T-helper 17 cell (primary cell): ENCODE measurements at places on chromosomes 5 and 9. TPM values are rescaled to one million over a fixed set of nuclear protein-coding genes. Genes with fewer than 3 reads are reported as not detected.

- peaks cover 2% of the 10 kb centered on the region for H3K36me3 ChIP-seq
- H3K27ac ChIP-seq, result no peak overlapping the region
- no peak for DNase-seq
- H3K27me3 ChIP-seq, result no peaks in the 10 kb centered on the region
Measured at GRCh38 chr5:111422747-111423720, 89.3 kb downstream of the STARD4 start.

GRCh38 chr5:100690036-100690560, 154.9 kb downstream of the FAM174A start:
- H3K4me1 ChIP-seq, result peaks cover 5% of the 10 kb centered on the region
- no peaks in the 10 kb centered on the region for H3K36me3 ChIP-seq
- peaks cover 4% of the 10 kb centered on the region for H3K27me3 ChIP-seq
- H3K4me3 ChIP-seq, result no peak overlapping the region

The DMGDH gene
- total RNA-seq, result 1.0 TPM

GRCh38 chr5:127206320-127207113, 84.1 kb upstream of the MEGF10 start:
- no peak overlapping the region for H3K27ac ChIP-seq
- no peak overlapping the region for H3K4me3 ChIP-seq
- DNase-seq, result no peak
- H3K36me3 ChIP-seq, result no peaks in the 10 kb centered on the region

DNA sequence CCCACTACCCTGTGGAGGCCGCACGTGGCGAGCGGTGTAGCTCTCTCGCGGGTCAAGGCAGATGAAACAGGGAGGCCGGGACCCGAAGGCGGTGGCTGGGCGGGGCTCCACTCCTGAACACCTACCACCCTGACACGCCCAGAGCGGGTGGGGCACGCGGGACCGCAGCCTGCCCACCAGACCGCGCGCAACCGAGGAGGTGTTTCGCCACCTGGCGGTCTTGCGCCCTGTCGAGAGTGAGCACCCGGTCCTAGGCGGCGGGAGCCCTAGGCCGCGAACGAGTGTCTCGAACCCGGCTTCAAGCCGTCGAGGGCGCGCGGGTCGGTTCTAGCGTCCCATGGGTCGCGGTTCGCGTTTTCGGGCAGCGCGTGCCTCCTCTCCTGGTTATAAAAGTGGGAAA, 2.2 kb upstream of the EXOSC3 start:
- peaks cover 7% of the 10 kb centered on the region for H3K27me3 ChIP-seq
- no peak for DNase-seq
- peaks cover 24% of the 10 kb centered on the region for H3K4me1 ChIP-seq
- peaks cover 10% of the 10 kb centered on the region for H3K36me3 ChIP-seq
- no peak overlapping the region for H3K4me3 ChIP-seq

The PTPA gene
- total RNA-seq, result 50.0 TPM

DNA sequence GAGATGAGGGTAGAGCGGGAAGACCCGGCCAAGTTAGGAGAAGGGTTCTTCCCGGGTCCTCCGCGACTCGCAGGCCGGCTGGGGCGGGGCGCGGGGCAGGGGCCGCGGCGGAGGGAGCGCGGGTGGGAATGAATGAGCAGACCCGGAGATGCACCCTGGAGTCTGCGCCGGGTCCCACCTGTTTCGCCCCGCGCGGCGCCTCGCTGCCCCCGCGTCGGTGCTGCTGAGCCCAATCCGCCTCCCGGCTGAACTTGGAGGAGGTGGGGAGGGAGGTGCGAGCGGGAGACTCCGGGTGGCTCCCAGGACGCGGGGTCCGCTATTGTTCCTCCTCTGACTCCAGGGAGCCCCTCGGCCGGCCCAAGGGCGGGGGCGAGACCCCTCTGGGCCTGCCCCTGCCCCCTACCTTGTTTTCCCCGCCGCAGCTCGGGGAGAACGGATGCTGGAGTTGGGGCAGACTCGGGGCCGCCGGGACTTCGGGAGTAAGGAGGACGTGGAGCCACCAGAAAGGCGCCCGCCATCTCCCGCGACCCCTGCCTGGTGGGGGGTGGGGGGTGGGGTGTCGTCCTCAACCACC, 659 bp downstream of the RAI14 start:
- peaks cover 25% of the 10 kb centered on the region for H3K27me3 ChIP-seq
- peak overlapping the region; percentile 82 for H3K4me3 ChIP-seq
- no peak for DNase-seq
- H3K27ac ChIP-seq, result no peak overlapping the region
- peaks cover 24% of the 10 kb centered on the region for H3K4me1 ChIP-seq

DNA sequence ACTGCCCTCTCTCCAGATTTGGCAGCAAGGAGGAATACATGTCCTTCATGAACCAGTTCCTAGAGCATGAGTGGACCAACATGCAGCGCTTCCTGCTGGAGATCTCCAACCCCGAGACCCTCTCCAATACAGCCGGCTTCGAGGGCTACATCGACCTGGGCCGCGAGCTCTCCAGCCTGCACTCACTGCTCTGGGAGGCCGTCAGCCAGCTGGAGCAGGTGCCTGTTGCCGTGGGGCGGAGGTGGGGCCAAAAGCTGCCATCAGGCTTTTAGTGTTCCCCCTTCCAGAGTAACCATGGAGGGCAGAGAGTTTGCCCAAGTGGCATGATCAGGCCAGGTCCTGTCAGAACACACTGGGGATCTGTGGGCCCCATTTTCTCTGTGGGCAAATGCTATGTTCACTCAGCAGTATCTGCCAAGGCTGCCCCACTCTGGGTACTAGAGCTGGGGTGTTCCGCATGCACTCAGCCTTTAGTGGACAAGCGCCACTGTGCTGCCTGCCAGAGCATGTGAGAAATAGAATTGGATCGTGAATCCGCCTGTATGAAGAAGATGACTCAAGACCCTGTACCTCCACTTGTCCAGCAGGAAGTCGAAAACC, 117.1 kb downstream of the DAB2IP start:
- H3K27me3 ChIP-seq, result peaks cover 22% of the 10 kb centered on the region
- no peak overlapping the region for H3K27ac ChIP-seq
- no peaks in the 10 kb centered on the region for H3K36me3 ChIP-seq
- H3K4me3 ChIP-seq, result no peak overlapping the region

DNA sequence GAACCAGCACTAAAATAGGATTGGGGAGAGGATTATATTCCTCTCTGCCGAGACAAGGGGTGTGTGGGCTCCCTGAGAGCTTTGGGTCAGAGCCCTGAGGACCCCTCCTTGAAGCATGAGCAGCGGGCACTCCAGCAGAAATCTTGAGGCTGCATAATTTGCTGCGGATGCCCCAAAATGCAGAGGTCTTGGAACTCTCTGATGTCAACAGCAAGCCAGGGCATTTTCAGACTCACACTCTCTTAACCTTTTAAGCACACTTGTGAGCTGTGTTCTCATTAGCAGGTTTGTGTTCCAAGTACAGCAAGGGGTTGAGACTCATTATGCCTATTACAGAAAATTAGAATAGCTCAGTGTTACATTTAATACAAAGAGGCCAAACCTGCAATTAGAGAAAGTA, 513.0 kb upstream of the ADAMTS16 start:
- H3K36me3 ChIP-seq, result no peaks in the 10 kb centered on the region
- no peak for DNase-seq

The SUSD3 gene
- total RNA-seq, result 62.3 TPM

The SLC36A1 gene
- 5.9 TPM for total RNA-seq

The PCSK1 gene
- total RNA-seq, result not detected

The PTBP3 gene
- total RNA-seq, result 140 TPM

The ANKRD55 gene
- total RNA-seq, result 2.3 TPM

DNA sequence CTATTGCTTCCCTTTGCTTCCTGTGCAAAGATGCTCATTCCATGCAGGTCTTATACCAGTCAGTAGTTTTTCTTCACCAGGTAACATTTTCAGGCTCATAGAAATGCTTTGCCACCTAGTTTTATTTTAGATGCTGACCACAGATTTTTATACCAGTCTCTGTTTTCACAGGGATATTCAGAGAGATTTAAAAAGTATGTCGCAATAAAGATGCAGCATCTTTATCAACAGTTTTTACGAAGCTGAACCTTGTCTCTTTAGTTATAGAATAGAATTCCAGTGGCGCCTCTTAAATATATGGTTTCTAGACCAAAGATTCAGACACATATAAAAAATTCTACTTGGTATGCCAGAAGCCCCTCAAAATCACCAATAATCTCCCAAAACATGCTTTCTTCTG, 155.7 kb upstream of the PCSK5 start:
- no peak overlapping the region for H3K4me3 ChIP-seq
- H3K27ac ChIP-seq, result no peak overlapping the region
- no peaks in the 10 kb centered on the region for H3K36me3 ChIP-seq
- H3K27me3 ChIP-seq, result peaks cover 5% of the 10 kb centered on the region
- no peak for DNase-seq
- H3K4me1 ChIP-seq, result no peaks in the 10 kb centered on the region

GRCh38 chr5:142287973-142288313, 36.9 kb downstream of the SPRY4 start:
- no peak for DNase-seq
- peaks cover 16% of the 10 kb centered on the region for H3K4me1 ChIP-seq
- no peaks in the 10 kb centered on the region for H3K27me3 ChIP-seq

DNA sequence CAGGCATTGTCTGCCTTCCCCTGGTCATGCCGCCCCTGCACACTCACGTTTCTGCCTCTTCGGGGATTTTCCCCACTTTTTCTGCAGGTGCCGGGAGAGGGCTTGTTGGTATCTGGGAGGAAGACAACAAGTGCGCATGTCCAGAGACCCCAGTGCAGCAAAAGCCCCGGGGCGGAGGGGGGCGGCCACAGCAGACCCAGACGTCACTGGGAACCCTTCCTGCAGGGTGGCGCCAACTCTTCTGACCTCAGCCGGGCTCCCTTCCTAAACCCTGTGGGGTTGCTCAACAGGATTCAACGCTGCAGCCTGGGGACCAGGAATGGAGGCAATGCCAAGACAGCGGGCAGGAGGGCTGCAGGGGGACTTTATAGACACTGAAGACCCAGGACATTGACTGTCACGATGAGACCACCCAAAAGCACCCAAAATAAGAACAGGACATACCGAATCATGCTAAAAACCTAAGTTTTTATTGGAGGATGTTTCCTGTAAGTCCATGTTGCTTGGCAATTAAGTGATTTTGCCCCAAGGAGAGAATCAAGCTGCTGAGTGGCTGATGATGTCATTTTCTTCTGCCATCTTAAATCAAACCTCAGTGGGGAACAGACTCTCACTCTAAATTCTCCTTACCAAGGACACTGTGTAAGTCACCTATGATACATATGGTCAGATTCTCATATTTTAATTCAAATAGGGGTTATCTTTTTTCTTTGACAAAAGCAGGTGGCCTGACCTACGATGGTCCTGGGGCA, 62.9 kb upstream of the SIMC1 start:
- peaks cover 3% of the 10 kb centered on the region for H3K36me3 ChIP-seq
- no peak overlapping the region for H3K4me3 ChIP-seq
- peaks cover 15% of the 10 kb centered on the region for H3K4me1 ChIP-seq
- H3K27ac ChIP-seq, result no peak overlapping the region

The PPP3R2 gene
- not detected for total RNA-seq

DNA sequence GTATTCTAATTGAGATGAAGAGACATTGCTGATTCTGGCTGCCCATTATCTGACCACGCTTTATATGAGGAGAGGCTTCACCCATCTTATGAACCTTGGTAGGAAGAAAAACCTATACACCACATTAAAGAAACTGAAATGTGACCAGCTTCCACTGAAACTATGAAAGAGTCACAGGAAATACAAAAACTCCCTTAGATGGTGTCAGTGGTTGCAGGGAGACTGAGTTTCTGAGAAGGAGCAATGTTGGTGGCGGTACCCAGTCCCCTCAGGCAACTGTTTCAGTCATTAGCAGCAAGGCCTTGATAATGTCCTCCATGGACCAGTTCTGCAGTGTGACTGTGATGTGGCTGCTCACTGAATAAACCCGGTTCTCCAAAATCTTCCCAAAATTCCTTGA, 110.5 kb upstream of the FTMT start:
- DNase-seq, result no peak
- H3K27me3 ChIP-seq, result no peaks in the 10 kb centered on the region
- no peak overlapping the region for H3K27ac ChIP-seq
- no peaks in the 10 kb centered on the region for H3K36me3 ChIP-seq
- no peak overlapping the region for H3K4me3 ChIP-seq

DNA sequence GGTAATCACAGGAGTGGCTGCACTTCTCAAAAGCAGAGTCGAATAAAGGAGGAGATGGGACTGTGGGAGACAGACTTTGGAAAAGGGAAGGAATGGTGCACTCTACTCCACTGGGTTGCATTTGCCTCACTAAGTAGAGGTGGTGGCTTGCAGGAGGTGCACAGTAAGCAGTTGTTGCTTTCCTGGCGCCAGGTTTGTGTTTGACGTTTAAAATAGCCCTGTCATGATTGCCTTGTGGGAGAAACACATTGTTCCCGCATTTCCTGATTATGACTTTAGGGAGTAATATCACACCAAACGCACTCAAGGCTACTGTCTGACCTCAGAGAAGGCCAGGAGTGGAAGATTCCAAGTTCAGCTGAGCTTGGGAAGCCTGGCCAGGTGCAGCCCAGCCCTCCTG, 36.7 kb downstream of the DMRT1 start:
- H3K36me3 ChIP-seq, result no peaks in the 10 kb centered on the region
- no peak overlapping the region for H3K4me3 ChIP-seq
- no peak for DNase-seq
- H3K27ac ChIP-seq, result no peak overlapping the region
- peaks cover 2% of the 10 kb centered on the region for H3K4me1 ChIP-seq

- no peak for DNase-seq
- H3K4me3 ChIP-seq, result no peak overlapping the region
- no peak overlapping the region for H3K27ac ChIP-seq
- H3K4me1 ChIP-seq, result no peaks in the 10 kb centered on the region
- peaks cover 14% of the 10 kb centered on the region for H3K27me3 ChIP-seq
Measured at GRCh38 chr5:67409126-67409777, 212.7 kb upstream of the CD180 start.

DNA sequence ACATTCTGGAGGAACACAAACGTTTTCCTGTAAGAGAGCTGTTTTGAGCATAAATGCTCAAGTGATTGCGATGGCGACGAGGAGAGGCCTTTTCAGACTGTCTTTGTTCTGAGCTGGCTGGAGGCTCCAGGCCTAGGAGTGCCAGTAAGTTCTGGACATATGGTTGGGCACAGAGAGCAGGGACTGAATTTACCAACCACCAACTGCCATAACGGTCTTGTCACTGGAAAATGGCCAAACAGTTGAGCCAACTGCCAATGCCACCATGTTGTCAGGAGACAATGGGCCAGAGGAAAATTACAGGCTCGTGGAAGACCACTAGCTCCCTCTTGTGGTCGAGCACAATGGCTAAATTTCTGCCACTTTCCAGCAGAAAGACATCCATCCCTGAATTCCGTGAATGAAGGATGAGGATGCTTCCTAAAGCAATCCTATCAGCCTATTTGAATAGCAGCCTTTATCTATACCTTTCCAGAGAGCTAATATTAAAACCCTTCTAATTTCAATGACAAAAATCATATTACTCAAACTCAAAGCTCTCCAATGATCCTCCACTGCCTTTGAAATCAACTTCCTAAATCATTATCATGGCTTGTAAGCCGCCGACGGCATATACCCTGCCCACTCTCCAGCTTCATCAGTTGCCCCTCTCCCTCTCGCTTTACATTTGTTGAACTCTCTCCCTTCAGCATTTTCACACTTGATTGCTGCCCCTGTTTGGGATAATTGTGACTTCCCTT, 66.9 kb upstream of the GLIS3 start:
- peaks cover 7% of the 10 kb centered on the region for H3K4me1 ChIP-seq
- no peak overlapping the region for H3K4me3 ChIP-seq
- no peak overlapping the region for H3K27ac ChIP-seq
- no peaks in the 10 kb centered on the region for H3K36me3 ChIP-seq
- DNase-seq, result no peak

The TARS1 gene
- total RNA-seq, result 55.4 TPM
